ENCODE measurements at places on chromosomes 3 and 15. TPM values are rescaled to one million over a fixed set of nuclear protein-coding genes. Genes with fewer than 3 reads are reported as not detected.
A peak's percentile ranks its signal among the peaks of the same experiment; 100 is the strongest.

Gene SYNM
- 6.7 TPM for total RNA-seq

Gene SCAANT1
- not detected for total RNA-seq

Gene RAB6B
- total RNA-seq = 0.39 TPM

Gene CCR3
- 1.3 TPM for total RNA-seq

Gene C3orf85
- not detected for total RNA-seq

GRCh38 chr3:151611419-151611818 is 122.3 kb upstream of the AADACL2 start:
- no peaks in the 10 kb centered on the region for H3K36me3 ChIP-seq
- H3K27ac ChIP-seq = no peak overlapping the region
- peaks cover 5% of the 10 kb centered on the region for H3K27me3 ChIP-seq
- DNase-seq = no peak

GRCh38 chr3:11536936-11537612 is 106.6 kb downstream of the VGLL4 start:
- DNase-seq = no peak
- H3K4me3 ChIP-seq = no peak overlapping the region
- no peaks in the 10 kb centered on the region for H3K27me3 ChIP-seq
- H3K4me1 ChIP-seq = no peaks in the 10 kb centered on the region
- no peaks in the 10 kb centered on the region for H3K36me3 ChIP-seq
- no peak overlapping the region for H3K27ac ChIP-seq

- no peak overlapping the region for H3K27ac ChIP-seq
- DNase-seq = peak; percentile 46
- peaks cover 27% of the 10 kb centered on the region for H3K27me3 ChIP-seq
- H3K4me3 ChIP-seq = no peak overlapping the region
Measured at GRCh38 chr15:92383519-92384324, 10.0 kb upstream of the ST8SIA2 start.

- H3K36me3 ChIP-seq = no peaks in the 10 kb centered on the region
- peaks cover 4% of the 10 kb centered on the region for H3K4me1 ChIP-seq
- no peak overlapping the region for H3K27ac ChIP-seq
Measured at GRCh38 chr3:146249921-146250320, 984 bp downstream of the PLSCR4 start.

DNA sequence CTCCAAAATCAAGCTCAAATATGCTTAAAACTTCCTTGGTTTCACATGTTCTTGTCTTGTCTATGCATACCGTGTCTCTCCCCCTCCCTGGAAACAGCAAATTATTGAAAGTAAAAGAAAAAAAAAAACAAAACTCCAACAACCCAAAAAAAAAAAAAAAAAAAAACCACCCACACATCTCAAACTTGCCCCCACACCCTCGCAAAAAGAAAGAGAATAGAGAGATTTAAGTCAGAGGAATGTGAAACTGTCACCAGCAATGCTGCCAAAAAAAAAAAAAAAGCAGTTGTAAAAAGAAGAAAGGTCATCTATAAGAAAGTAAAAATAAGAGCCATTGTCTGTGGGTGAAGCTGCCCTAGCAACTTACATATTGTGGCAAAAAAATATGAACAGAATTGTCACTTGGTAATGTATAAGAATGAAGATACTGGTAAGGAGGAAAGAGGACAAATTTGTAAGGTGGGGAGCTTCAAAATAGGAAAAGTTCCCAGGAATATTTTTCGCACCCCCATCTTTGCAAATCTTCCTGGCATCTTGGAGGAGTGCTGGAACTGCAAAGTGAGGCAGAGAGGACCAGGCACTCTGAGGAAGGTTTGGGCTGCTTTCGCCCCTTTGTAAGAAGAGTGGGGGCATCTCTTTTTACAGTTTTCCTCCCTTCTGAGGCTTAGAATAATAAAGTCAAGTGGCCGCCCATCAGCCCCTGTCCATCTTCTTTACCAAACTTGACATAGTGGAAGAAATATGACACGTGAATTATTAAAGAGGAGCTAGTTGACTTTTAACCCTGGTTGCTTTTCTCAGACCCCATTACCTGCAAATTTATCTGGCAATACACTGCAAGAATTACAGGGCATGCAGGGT is 81.8 kb downstream of the NR2F2 start:
- peaks cover 85% of the 10 kb centered on the region for H3K27me3 ChIP-seq
- H3K27ac ChIP-seq = no peak overlapping the region
- H3K36me3 ChIP-seq = no peaks in the 10 kb centered on the region
- peaks cover 2% of the 10 kb centered on the region for H3K4me1 ChIP-seq

DNA sequence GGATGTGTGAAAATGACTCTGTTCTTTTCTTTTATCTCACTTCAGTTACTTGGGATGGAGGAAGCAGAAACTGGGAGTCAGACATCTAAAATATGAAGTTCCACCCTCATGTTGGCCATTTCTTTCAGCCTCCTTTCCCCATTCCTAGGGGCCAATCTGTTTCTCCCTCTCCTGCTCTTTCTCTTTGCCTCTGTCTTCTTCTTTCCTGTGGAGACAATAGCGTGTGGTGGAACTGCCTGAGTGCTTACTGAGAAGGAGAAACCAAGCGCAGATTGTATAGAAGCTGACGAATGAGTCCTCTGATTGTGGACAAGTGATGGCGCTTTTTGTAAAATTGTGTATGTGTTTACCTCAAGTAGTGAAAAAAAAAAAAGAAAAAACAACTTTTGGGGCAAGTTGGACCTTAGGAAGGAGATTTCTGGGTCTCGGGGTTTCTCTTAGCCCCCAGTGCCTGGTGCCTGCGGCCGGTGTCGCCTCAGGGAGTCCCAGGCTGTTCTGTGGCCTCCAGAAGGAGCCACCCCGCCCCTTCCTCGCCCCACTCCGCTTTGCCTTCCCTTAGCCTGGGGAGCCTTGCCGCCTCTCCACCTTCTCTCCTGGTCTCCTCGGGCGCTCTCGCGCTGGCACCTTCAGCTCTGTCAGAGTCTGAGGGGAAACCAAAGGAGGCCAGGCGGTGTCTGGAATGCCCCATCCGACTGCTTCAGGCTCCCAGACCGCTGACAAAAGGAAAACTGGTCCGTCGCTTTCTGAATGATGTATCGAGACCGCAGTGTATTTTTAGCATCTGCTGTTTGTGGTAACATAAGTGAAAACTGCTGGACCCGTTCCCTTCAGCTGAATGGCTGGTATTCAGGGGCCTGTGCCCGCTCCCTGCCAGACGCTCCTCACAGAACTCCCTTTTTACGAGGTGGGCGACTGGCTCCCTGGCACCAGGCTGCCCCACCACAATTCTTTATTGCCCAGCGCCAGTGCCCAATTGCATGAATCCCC is 30.1 kb downstream of the SCG5 start:
- H3K27ac ChIP-seq = no peak overlapping the region
- H3K4me1 ChIP-seq = no peaks in the 10 kb centered on the region
- DNase-seq = no peak
- H3K36me3 ChIP-seq = peaks cover 8% of the 10 kb centered on the region
- no peak overlapping the region for H3K4me3 ChIP-seq
- no peaks in the 10 kb centered on the region for H3K27me3 ChIP-seq

GRCh38 chr3:180416111-180416594 is 185.8 kb upstream of the TTC14 start:
- H3K27ac ChIP-seq = no peak overlapping the region
- DNase-seq = no peak
- H3K36me3 ChIP-seq = no peaks in the 10 kb centered on the region

GRCh38 chr3:150376001-150376848 is 31.9 kb upstream of the TSC22D2 start:
- no peak for DNase-seq
- H3K27me3 ChIP-seq = peaks cover 2% of the 10 kb centered on the region
- no peaks in the 10 kb centered on the region for H3K36me3 ChIP-seq
- no peak overlapping the region for H3K4me3 ChIP-seq
- H3K4me1 ChIP-seq = peaks cover 1% of the 10 kb centered on the region

GRCh38 chr3:139427283-139428060 is 38.0 kb upstream of the COPB2 start:
- H3K4me3 ChIP-seq = no peak overlapping the region
- no peaks in the 10 kb centered on the region for H3K4me1 ChIP-seq
- H3K27ac ChIP-seq = no peak overlapping the region
- H3K36me3 ChIP-seq = no peaks in the 10 kb centered on the region
- no peaks in the 10 kb centered on the region for H3K27me3 ChIP-seq
- DNase-seq = no peak

DNA sequence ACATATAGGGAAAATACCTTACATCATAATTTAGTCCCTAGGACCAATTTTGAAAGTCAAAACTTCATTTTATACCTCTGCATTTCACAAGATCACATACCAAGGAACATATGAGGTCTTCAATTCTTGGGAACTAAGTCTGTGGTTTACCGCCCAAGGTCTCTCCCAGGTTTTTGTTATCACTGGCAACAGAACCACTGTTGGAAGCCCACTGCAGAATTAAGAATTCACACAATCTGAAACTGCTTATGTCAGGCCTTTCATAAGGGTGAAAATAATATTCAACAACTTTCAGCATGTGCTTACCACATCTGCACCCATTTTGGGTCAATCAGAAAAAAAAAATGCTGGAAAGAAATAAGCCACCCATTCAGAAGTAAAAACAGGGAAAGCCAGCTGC is 107.2 kb upstream of the MME start:
- DNase-seq = no peak
- H3K27me3 ChIP-seq = no peaks in the 10 kb centered on the region
- no peaks in the 10 kb centered on the region for H3K36me3 ChIP-seq

- peaks cover 4% of the 10 kb centered on the region for H3K36me3 ChIP-seq
- H3K27ac ChIP-seq = no peak overlapping the region
- no peaks in the 10 kb centered on the region for H3K4me1 ChIP-seq
- H3K27me3 ChIP-seq = no peaks in the 10 kb centered on the region
- no peak overlapping the region for H3K4me3 ChIP-seq
Measured at GRCh38 chr3:11481556-11481955, 162.2 kb downstream of the VGLL4 start.

GRCh38 chr3:107524326-107524840 is 1.6 kb downstream of the BBX start:
- H3K27me3 ChIP-seq = no peaks in the 10 kb centered on the region
- peaks cover 10% of the 10 kb centered on the region for H3K36me3 ChIP-seq
- H3K27ac ChIP-seq = peak overlapping the region; percentile 96

DNA sequence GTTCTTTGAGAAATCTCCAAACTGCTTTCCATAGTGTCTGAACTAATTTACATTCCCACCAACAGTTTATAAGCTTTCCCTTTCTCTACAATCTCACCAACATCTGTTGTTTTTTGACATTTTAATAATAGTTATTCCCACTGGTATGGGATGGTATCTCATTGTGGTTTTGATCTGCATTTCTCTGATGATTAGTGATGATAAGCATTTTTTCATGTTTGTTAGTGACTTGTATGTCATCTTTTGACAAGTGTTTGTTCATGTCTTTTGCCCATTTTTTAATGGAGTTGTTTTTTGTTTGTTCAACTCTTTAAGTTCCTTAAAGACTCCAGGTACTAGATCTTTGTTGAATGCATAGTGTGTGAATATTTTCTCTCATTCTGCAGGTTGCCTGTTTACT is 116.6 kb upstream of the TSC22D2 start:
- H3K4me3 ChIP-seq = no peak overlapping the region
- no peak for DNase-seq
- peaks cover 34% of the 10 kb centered on the region for H3K27me3 ChIP-seq
- no peaks in the 10 kb centered on the region for H3K36me3 ChIP-seq
- no peak overlapping the region for H3K27ac ChIP-seq

DNA sequence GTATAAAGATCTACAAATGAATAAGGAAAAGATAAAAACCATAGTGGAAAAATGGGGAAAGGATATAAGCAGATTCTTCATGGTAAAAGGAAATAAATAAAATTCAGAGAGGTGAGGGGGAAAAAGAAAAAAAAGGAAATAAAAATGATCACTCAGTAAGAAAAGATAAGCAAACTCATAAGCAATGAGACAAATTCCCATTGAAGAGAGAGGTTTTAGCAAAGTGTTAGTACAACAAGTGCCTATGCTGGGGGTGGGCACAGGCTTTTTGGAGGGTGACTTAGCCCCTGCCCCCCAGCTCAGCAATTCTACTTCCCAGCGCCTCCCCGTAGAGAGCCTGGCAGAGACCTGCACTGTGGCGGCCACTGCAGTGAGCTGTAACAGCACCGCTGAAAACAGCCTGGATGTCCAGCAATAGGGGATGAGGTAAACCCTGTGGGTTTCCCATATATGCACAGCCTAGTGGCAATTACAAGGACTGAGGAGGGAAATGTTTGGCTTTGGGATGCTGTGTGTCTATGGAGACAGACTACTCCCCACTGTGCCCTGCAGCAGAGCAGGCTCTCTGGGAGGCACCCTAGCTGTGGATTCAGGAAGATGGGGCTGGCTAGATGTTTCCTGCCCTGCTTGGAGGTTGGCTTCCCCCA is 23.7 kb upstream of the SFMBT1 start:
- no peak for DNase-seq
- H3K4me3 ChIP-seq = no peak overlapping the region
- peaks cover 5% of the 10 kb centered on the region for H3K27me3 ChIP-seq
- H3K36me3 ChIP-seq = no peaks in the 10 kb centered on the region

DNA sequence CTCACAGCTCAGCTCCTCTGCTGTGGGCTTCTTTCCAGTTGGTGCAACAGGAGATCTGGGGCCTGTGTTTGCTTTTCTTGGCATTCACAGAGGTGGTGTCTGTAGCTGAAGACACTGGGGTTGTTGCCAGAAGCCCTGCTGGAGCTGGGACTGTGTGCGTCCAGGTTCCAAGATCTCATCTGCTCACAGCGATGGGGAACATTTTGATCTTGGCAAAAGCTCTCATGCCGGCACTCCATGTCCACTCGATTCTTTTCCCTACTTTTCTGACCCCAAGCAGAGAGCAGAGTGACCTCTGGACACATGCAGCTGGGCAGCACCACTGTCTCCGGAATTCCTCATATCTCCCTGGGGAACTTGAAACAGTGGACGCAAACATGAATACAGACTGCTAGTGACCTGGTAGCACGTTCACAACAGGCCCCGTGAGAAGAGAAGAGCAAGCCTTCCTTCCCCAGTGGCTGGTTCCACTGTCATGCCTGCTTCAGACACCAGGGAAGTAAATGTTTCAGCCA is 36.1 kb upstream of the MECOM start:
- no peak overlapping the region for H3K27ac ChIP-seq
- H3K4me3 ChIP-seq = no peak overlapping the region
- DNase-seq = no peak
- peaks cover 13% of the 10 kb centered on the region for H3K27me3 ChIP-seq

- no peak overlapping the region for H3K4me3 ChIP-seq
- no peaks in the 10 kb centered on the region for H3K4me1 ChIP-seq
- H3K27ac ChIP-seq = no peak overlapping the region
- no peaks in the 10 kb centered on the region for H3K27me3 ChIP-seq
Measured at GRCh38 chr3:178137206-178137605, 399.0 kb upstream of the KCNMB2 start.

Data from activated naive CD8-positive, alpha-beta T cell treated with anti-CD3 and anti-CD28 coated beads, Interleukin-2, amount 10 ng/mL, durations not matched to agents 7 days and 5 days (primary cell).